Upper lobe of left lung (tissue), 6 donors: ENCODE measurements at places on chromosomes 5 and 9.
A peak's percentile ranks its signal among the peaks of the same experiment; 100 is the strongest.

GRCh38 chr9:107067739-107068416, 204.9 kb downstream of the ZNF462 start:
- peak; percentile 23 for DNase-seq

DNA sequence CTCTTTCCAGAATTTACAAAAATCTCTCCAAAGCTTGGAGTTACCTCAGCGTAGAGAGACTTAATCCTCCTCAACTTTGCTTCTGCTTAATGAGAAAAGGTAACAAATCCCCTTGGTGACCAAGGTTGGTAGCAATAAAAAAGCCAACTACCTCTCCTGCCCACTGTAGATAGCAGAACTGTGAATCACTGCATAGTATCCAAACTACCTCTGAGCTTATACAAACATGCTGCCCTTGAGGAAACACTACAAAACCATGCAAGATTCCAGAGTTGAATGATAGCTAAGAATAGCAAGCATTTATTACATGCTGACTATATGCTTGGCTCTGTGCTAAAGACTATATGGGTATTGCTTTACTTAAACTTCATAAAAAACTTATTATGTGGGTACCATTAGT, 2.8 kb upstream of the ADAMTS12 start:
- DNase-seq, result no peak

DNA sequence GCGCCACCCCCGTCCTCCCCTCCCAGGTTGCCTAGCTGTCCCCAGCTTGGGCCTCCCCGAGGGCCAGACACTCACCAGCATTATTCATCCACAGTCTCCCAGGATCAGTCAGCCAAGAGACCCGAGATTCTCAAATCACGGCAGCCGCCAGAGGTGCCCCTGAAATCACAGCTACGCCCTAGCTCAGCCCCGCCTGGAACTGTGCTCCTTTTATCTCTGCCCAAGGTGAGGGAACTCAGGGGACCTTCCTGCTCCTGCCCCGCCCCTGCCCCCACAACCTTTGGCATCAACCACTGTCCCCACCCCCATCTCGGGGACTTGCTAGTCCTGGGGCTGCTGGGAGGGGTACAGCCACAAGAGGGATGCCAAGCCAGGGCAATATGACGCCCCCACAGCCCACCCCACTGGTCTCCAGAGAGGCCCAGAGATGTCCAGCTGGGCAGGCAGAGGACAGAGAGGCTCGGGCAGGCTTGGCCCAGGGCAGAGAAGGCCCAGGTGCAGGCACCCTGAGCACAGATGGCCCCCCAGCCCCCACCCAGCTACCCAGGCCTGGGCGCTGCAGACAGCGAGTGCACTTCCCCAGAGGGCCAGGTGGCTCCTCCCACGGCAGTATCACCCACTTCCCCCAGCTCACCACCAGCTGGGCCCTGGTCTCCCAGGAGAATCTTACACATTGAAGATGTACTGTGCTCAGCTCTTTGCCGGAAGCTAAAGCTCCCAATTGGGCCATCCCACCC, at the start of gene FUT7:
Gene FUT7, minus strand, starts transcription at position 185 of the 737 bp plus-strand sequence. Its CDS starts 97 bp downstream, at position 88.
- DNase-seq, result peak; percentile 64

DNA sequence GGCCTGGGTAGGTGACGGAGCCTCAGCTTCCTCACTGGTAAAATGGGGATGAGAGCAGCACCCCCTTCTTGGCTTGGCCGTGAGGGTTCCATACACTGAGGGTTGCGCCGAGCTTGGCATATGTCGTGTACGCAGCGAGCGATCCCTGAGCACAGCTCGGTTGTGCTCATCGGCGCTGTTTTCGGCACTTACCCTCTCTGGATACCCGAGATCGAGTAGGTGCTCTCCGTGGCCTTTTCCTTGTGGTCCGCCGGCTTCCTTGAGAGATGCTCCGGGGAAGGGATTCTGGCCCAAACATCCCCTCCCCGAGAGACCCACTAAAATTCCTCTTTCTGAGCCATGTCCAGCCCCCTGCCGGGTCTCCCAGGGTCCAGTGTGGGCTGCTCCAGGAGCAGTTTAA, 40.0 kb upstream of the HMCN2 start:
- no peak for DNase-seq

DNA sequence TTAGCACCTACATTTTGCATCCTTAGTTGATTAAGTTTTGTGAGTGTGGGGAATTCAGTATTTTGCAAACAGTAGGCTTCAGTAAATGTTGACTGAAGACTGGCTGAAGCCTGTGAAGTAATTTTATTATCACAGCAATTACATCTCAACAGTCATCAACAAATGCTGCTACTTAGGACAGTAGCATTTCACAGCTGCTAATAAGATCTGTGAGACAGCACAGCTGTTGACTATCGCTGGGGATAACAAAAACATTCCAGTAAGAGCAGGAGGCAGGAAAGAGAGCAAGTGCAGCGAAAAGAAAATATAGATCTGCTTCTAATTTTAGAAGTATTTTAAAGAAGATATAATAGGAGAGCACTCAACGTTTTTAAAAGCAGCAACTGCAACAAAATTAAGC, 117.3 kb upstream of the FGF10 start:
- no peak for DNase-seq

DNA sequence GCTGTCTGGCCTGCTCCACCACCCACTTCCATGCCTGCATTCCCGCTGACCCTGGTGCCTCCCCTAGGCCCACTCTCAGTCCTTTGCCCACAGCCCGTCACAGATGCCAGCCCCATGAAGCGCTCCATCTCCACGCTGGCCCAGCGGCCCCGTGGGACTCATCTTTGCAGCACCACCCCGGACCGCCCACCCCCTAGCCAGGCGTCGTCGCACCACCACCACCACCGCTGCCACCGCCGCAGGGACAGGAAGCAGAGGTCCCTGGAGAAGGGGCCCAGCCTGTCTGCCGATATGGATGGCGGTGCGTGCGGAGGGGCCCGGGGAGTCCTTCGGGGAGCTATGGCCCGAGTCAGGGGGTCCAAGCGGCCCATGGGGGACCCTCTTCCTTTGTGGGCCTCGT, 242.5 kb downstream of the CACNA1B start:
- no peak for DNase-seq

DNA sequence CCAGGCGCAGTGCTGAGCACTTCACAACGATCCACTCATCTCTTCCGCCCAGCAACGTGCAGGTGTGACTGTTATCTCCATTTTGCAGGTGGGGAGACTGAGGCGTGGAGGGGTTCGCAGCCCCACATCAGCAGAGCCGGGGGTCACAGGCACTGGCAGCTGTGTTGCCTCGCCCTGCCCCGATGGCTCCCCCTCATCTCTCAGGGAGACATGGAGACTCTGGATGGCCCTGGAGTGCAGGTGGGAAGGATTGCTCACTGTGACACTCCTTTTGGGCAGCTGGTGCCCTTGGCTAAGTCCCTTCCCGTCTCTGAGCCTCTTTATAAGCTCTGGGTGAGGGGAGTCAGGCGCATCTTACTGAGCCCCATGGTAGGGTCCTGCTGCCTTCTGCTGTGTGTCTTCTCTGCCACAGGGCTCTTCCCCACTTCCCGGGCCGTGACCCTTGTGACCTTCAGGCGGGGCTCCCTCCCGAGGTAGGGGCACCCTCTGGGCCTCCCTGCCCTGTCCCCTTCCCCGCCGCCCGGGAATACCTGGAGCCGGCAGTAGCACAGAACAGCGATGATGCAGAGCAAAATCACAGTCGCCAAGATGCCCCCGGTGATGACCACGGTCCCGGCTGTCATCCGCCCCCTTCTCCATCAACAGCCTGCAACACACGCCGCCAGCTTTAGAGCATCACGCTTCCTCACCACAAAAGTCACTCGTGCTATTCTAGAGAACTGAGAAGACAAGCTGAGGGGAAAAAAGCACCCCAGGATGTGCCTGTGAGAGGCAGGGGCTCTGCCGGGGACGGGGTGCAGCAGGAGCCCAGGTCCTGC, 29.4 kb downstream of the FAM163B start:
- DNase-seq, result peak; percentile 60

GRCh38 chr9:83981126-83981871, 694 bp downstream of the RMI1 start:
- peak; percentile 53 for DNase-seq

DNA sequence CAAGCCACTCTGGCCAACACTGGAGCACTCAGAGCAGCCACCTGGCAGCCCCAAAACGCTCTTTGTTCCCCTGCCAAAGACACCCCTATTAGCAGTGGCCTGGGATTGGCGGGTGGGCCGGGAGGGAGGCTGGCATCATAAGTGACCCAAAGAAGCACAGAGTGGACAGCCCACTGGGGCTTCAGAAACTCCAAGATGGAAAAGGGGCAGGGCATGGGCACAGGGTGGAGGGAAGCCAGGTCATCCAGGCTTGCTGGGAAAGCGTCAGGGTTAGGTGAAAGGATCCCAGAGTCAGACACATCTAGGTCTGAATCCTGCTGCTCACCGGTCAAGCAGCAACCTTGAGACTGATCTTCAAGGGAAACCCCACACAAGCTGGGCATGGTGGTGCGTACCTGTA, 14.8 kb downstream of the EEIG1 start:
- DNase-seq, result no peak

- DNase-seq, result no peak
Observed at GRCh38 chr5:35938568-35939227, at the start of gene CAPSL. Gene CAPSL (minus strand): TSS chr5:35938622. CDS start chr5:35921120, 17,502 bp downstream.

GRCh38 chr5:5140479-5141338, 579 bp downstream of the ADAMTS16 start:
- peak; percentile 85 for DNase-seq

DNA sequence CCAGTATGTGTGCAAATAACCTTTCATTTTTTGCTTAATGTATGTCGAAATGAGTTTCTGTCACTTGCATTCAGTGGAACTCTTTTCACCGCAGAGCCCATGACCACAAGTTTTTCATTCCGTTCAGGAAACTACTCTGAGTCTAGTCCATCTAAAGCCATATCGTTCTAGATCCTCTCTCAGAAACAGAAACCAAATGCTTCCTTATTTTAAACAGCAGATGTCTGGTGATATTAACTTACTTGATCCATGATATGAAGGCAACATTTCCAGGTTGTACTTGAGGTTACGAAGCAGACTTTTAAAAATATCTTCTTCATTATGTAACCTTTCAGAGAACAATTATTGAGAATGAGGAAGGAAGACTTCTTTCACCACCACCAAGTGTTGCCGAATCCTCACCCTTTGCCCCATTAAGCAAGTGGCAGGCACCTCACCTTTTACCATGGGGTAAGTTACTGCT, 72.4 kb upstream of the GNAQ start:
- no peak for DNase-seq

- DNase-seq, result no peak
Observed at GRCh38 chr9:91599564-91599963, 175.9 kb upstream of the NFIL3 start.

- no peak for DNase-seq
Observed at GRCh38 chr9:19130436-19130835, 3.1 kb upstream of the PLIN2 start.

DNA sequence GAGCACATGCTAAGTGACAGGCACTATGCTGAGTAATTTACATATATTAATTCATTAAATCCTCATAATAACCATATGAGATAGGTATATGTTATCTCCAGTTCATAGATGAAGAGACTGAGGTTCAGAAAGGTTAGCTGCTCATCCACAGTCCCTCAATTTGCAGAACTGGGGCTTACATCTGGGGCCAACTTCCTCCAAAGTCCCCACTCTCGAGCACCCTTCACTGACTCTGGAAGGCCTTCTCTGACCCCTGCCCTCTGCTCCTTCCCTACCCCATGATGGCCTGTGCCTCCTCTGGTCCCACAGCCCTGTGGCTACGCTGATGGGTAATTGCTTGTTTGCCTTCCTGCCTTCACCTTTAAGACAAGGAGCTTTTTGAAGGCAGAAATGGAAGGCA, 71.6 kb downstream of the C5orf15 start:
- DNase-seq, result no peak

DNA sequence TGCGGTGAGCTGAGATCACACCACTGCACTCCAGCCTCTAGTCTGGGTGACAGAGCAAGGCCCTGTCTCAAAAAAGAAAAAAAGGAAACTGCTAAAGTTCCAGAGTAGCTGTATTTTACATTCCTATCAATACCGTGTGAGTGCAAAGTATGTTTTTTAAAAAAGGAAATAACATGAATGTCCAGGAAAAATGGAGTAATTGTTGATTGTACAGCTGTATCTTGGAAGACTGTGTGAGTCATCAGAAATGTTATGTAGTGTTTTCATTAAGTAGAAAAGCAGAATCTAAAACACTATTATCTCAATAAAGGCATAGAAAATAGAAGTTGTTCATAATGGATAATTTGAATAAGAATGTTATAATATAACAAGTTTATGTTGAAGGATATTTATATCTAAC, 53.9 kb downstream of the ZCCHC7 start:
- DNase-seq, result no peak

GRCh38 chr9:103193992-103194391, 198.9 kb downstream of the CYLC2 start:
- DNase-seq, result no peak

GRCh38 chr5:109589986-109590385, 99.7 kb upstream of the MAN2A1 start:
- no peak for DNase-seq

DNA sequence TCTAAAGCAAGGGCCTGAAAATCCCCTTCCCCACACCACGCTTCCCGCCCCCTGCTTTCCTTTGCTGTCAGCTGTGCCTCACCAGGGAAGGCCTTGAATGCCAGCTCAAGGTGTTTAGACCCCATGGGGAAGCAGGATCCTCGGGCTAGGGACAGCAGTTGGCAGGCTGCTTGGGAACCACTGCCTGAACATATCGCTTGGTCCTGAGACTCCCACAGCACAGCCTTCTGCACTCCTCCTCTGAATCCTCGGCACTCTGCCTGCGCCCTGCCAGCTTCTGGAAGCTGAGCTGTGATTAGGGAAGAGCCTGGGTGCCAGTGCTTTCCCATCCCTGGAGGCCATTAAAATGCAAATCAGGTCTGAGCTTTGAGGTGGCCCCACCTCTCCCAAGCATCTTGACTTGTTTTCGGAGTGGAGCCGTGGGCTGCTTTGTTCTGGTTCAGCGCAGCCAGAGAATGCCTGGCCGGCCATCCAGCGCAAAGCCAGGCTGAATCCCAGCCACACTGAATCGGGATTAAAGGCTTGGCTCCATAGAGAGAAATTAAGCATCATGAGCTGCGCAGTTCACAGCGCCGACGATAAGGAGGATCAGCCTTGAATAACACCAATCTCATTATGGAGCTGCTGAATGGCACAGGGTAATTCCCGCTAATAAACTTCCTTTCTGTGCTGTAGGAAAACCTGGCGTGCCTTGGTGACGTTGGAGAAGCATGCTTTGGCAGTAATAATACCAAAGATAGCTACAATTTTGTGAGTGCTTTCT, 40.0 kb downstream of the AMBP start:
- DNase-seq, result peak; percentile 10
